ENCODE measurements at places on chromosomes 2 and 18.

- no peaks in the 10 kb centered on the region for H3K4me1 ChIP-seq
- H3K36me3 ChIP-seq: no peaks in the 10 kb centered on the region
- H3K27ac ChIP-seq: no peak overlapping the region
- H3K27me3 ChIP-seq: no peaks in the 10 kb centered on the region
- H3K4me3 ChIP-seq: no peak overlapping the region
- no peak for DNase-seq
Measured at GRCh38 chr18:44802508-44802907, 121.8 kb downstream of the SETBP1 start.

DNA sequence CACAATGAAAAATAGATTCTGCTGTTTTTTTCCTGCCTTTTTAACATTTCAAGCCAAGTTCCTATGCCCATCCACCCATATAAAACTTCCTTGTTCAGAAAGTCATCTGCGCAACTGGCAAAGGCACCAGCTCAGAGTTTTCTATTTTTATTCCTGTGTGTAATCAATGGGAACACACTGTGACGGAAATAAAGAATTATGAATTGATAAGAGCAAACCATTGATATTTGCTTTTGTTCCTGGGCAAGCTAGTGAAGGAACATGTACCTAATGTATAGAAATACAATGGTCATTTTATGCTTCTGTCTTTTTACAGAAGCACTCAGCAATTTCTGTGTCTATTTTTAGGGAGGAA is 30.8 kb upstream of the AAK1 start:
- no peaks in the 10 kb centered on the region for H3K36me3 ChIP-seq
- no peaks in the 10 kb centered on the region for H3K27me3 ChIP-seq
- H3K4me3 ChIP-seq: no peak overlapping the region
- no peak for DNase-seq
- peaks cover 3% of the 10 kb centered on the region for H3K4me1 ChIP-seq

- no peak overlapping the region for H3K4me3 ChIP-seq
- peaks cover 6% of the 10 kb centered on the region for H3K4me1 ChIP-seq
- DNase-seq: no peak
- no peaks in the 10 kb centered on the region for H3K27me3 ChIP-seq
- H3K27ac ChIP-seq: no peak overlapping the region
Measured at GRCh38 chr2:197598450-197598849, 76.9 kb downstream of the RFTN2 start.

DNA sequence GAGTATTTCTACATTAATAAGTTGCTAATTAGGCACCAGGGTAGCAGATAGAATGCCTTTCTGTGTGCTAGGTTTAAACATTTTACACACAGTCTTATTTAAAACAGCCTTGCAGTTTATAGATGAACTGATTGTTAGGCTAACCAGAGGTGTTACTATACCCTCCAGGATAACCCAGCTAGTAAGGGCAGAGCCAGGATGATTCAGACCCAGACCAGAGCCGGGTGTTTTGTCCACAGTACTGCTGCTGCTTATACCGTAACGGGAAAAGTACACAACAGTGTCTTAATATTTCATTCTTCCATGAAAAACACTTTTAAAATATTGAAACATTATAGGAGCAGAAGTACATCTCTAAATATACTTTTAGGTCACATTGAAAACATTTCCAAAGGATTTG is 82.7 kb downstream of the MALT1 start:
- peaks cover 18% of the 10 kb centered on the region for H3K36me3 ChIP-seq
- no peak overlapping the region for H3K4me3 ChIP-seq
- H3K27ac ChIP-seq: no peak overlapping the region
- H3K4me1 ChIP-seq: peaks cover 19% of the 10 kb centered on the region

GRCh38 chr18:70243131-70243929 is 37.8 kb upstream of the RTTN start:
- H3K36me3 ChIP-seq: no peaks in the 10 kb centered on the region
- no peaks in the 10 kb centered on the region for H3K27me3 ChIP-seq
- H3K4me3 ChIP-seq: no peak overlapping the region
- no peak for DNase-seq
